ENCODE measurements at places on chromosomes 7 and 10. TPM values are rescaled to one million over a fixed set of nuclear protein-coding genes. Genes with fewer than 3 reads are reported as not detected.

Gene SPAM1
- not detected for total RNA-seq

Gene SPDYE2B
- not detected for total RNA-seq

Gene GDF2
- total RNA-seq = not detected

Gene SUFU
- 7.5 TPM for total RNA-seq

Gene ATOH7
- not detected for total RNA-seq

Gene ZNF117
- 3.5 TPM for total RNA-seq

- DNase-seq = peak; percentile 16
Measured at GRCh38 chr10:110681023-110681681, 37.0 kb downstream of the RBM20 start.

DNA sequence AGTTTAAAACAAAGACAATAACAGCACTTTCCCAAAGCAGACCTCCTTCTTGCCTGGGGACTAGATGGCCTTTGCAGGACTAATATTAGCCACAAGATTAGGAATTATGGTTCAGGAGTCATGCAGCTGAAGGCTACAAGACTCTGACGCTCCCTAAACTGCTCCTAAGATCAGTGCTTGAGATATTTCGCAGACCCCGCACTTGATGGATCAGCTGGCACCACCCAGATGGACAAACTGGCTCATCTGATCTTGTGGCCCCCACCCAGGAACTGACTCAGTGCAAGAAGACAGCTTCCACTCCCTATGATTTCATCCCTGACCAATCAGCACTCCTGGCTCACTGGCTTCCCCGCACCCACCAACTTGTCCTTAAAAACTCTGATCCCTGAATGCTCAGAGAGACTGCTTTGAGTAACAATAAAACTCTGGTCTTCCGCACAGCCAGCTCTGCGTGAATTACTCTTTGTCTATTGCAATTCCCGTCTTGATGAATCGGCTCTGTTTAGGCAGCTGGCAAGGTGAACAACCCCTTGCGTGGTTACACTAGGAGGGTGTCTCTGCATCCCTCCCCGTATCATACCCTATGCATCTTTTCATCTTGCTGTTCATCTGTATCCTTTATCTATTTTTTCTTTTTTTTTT lies 26.9 kb upstream of the NRBF2 start:
- no peak for DNase-seq

DNA sequence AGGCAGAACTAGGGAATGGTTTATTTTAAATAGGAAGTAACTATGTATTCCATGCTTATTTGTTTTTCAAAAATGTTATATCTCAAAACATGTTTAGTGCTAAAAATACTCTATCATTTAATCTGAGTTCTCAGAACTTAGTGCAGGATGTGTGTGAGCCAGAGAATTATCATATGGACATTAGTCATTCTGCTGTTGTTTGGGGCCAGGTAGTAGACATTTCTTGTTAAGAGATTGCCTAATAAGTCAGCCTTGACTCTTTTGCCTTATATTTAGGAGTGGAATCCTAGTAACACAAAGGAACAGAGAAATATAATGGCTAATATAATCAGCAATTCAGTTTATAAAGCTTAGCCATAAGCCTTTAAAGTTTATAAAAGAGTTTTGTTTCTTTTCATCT lies 149.8 kb downstream of the CCSER2 start:
- DNase-seq = no peak

DNA sequence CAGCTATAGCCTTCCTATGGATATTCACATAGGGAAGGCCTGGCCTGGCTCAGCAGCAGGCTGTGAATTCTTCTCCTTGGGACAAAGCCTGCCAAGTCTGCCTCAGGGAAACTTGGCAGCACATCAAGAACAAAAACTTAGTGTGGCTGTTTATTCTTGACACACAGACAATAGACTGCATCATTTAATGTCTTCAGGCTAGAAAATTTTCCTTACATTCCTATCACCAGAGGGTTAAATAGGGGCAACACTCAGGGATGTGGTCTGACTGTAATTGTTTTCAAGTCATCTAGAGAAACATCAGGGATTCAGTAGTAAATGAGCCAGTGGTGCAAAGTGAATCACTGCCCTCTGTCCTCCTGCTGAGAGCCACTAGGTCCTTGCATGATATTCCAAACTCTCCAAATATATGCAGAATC lies 137.3 kb downstream of the SEMA3C start:
- no peak for DNase-seq

- no peak for DNase-seq
Measured at GRCh38 chr10:71255808-71256660, 43.7 kb downstream of the UNC5B start.

DNA sequence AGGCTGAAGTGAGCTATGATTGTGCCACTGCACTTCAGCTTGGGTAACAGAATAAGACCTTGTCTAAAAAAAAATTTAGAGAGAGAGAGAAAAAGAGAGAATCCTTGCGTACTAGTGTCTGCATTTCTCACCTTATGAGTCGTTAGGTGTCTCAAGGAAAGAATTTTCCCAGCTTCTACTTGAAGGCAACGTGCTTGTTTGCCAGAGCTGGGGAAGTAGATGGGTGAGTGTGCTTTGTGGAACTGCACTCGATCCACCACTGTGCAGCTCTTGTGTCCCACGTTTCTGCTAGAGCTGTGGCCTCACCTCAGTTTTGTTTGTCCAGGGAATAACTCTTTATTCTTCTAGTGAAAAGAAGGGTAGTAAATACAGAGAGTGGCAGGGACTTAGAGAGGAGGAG lies 38.9 kb downstream of the HDAC9 start:
- no peak for DNase-seq

DNA sequence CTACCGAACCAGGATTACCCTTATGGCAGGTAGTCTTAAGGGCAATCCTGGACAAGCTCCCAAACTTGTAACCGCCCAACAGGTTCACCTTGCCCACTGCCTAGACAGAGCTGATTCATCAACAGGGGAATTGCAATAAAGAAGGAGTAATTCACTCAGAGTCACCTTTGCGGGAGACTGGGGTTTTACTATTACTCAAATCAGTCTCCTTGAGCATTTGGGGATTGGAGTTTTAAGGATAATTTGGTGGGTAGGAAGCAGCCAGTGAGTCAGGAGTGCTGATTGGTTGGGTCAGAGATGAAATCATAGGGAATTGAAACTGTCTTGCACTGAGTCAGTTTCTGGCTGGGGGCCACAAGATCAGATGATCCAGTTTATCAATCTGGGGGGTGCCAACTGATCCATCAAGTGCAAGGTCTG lies 25.3 kb downstream of the HK1 start:
- no peak for DNase-seq

- DNase-seq = no peak
Measured at GRCh38 chr10:89392974-89393373, 551 bp downstream of the IFIT1 start.

- DNase-seq = no peak
Measured at GRCh38 chr7:124752310-124752709, 13.3 kb downstream of the GPR37 start.

DNA sequence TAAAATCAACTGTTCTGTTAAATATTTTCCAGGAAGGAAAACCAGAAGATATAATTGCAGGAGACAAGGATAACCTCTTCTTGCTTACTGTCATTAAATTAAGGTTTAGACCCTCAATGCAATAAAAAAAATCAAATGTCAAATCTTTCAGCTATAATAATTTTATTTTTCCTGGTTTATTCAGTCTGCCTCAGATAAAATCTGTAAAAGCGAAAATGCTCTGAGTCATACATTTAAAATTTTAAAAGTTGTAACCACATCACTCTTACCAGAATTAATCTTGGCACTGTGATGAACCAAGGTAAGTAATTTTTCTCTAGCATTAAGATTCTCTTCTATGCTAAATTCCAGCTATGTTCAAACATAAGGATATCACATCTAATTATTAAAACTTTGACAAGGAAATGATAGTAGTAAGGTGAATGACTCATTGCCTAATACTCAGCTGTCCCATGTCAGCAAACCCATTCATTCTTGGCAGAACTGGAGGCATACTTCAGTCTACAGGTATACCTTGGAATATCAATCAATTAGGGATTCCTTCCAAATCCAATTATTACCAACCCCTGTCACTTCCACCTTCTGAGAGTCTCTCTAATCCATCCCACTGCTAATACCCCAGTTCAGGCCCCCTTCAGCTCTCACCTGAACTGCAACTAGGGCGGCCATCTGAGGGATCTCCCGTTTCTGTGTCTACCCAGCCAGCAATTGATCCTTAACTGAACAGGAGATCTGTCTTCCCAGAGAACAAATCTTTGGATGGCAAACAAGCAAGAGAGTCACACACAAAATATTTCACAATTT lies 434.1 kb downstream of the GRM8 start:
- no peak for DNase-seq

DNA sequence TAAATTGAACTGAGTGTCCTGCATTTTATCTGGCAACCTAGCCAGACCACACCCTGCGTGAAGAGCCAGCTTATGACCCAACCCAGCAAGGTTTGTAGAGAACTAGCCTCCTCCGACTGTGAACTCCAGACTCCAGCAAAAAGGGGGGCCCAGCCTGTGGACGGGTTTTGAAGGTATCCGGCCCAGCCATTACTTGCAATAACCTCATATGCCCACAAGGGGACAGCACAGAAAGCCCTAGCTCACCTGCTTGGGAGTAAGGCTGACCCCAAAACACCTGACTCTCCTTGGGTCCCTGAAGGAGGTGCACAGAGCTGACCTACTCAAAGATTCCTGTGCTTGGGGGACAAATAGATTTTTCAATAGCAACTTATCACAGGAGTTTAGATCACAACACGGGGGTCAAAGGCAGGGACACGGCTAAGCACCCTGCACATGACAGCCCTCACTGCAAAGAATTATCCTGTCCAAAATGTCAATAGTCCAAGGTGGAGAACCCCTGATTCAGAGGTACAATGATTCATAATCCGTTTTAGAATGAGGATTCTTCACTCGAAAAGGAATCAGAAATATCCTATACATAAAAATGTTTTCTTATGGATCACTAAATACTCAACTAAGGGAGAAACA lies 4.6 kb downstream of the TRPV6 start:
- peak; percentile 13 for DNase-seq

- DNase-seq = no peak
Measured at GRCh38 chr7:55348502-55348901, 16.6 kb upstream of the LANCL2 start.

DNA sequence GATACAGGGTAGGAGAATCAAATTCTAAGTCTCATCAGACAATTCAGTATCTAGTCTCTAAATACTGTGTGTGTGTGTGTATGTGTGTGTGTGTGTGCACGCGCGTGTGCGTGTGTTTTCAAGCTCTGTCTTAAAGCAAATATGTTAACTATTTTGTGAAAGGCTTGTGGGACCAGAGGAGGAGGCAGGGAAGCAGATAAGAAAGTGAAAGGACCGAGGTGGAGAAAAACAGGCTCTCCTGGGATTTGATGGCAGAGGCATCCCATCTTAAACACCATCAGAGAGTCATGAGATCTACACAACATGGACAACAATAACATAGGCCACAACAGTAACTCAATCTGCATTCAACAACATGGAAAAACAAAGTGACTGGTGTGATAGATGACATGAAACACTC lies 67.1 kb downstream of the PIP4K2A start:
- no peak for DNase-seq

GRCh38 chr7:81036057-81036456 lies 117.2 kb upstream of the SEMA3C start:
- DNase-seq = no peak

DNA sequence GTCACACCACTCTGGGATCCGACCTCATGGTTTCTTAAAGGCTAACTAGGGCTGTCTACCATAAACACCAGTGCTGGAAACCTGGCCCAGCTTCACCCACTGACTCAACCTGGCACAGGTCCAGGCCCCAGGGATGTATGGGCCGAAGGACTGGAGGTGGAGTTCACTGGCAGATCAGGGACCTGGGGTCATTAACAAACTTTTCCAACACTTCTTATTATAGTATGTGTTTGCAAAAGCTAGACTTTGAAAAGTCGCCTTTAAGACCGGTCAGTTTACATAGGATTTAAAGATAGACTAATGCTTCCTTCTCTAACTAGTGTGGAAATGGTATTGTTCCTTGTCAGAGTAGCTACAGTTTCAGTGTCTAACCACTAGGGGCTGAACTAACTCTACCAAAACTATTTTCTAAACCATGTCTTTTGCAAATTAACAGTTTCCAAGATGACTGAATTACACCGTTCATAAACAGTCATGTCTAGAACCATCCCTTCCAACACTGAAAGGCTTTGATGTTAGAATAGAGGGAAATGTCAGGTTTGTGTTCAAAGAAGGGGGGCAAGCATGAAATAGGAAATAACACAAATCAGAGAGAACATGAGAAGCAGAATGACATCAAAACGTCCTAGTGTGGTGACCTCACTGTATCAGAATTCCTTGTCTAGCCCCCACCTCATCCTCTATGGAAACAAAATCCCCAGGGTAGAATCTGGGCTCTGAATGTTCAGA lies 29.7 kb downstream of the STN1 start:
- no peak for DNase-seq

GRCh38 chr10:82668221-82668895 lies 793.4 kb downstream of the NRG3 start:
- no peak for DNase-seq

GRCh38 chr7:78406531-78406930 lies 608.0 kb downstream of the PHTF2 start:
- DNase-seq = no peak

- no peak for DNase-seq
Measured at GRCh38 chr7:37028909-37029440, 304.7 kb upstream of the AOAH start.

DNA sequence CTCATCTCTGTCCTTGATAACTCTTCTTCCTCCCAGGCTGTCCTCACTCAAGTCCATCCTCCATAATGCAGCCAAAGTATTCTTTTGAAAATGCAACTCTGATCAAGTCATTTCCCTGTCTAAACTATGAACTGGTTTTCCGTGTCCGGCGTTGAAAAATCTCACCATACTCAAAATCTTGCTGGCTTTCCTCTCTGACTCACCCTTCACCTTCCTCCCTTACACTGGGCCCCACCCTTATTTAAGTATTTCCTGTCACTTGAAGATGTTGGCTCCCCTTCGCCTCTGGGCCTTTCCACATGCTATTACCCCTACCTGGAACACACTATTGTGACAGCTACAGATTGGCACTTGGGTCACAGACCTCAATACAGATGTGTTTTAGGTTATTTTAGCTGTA lies 515.6 kb downstream of the INHBA start:
- no peak for DNase-seq

DNA sequence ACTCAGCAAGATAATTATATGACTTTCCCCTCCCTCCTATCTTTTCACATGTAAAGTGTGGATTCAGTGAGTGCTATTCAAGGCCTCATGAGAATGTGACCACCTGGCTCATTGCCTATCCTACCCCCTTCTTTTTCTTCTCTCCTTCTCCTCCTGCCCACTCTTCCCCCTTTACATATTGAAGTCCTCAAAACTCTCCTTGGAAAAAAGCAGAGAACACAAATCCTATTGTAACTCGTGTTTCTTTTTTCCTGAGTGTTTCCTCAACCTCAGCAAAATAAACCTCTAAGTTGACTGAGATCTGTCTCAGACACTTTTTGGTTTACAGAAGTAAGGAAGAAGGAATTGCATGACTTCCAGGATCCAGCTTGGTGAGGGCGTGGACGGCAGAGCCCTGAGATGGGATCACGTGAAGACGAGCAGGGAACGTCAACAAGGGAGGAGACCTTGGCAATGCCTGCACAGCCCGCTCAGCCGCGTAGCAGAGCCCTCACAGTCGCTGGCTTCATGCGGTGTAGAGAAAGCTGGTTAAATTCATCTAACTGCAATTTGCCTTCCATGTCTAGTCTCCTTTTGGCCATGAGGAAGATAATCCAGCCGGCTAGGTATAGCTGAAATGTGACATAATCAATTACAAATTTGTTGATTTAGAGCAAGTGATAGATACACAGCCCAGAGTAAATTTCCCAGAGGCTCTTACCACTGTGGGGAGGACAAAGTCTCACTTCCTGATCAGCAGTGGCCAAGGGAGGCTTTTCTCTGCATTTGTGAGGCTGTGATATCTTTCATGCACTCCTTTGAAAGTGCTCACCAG lies 75.7 kb downstream of the LYZL2 start:
- DNase-seq = no peak
